Esophagus muscularis mucosa (tissue), 4 donors: ENCODE measurements at places on chromosomes 12 and 14.

- DNase-seq, result no peak
Observed at GRCh38 chr12:60162988-60163720, 567.3 kb downstream of the SLC16A7 start.

- DNase-seq, result no peak
Observed at GRCh38 chr12:126855768-126856167, 1411.2 kb upstream of the TMEM132C start.

GRCh38 chr12:98701166-98701565, 56.1 kb downstream of the APAF1 start:
- no peak for DNase-seq

GRCh38 chr12:24233519-24234246, 284.2 kb upstream of the SOX5 start:
- no peak for DNase-seq

DNA sequence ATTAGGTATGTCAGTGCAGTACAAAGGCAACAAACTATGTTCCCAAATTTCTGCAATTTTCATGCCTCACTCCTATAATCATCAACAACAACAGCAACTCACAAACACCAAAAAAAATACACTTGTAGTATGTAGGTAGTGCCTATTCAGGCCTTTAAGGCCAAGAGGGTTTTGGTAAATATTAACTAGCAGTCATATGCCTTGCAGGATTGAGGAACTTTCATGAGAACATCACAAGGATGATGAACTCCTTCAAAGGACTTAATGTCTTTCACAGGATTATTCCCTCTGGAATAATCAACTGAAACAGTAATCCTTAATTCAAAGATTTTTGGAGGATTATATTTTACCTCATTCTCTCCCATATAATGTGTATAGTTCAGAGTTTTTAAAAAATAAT, 293.8 kb downstream of the NOVA1 start:
- no peak for DNase-seq

- DNase-seq, result no peak
Observed at GRCh38 chr14:65594153-65594881, 181.8 kb downstream of the FUT8 start.

- DNase-seq, result no peak
Observed at GRCh38 chr14:67411820-67412421, at the start of gene PLEK2. TSS of gene PLEK2 (minus strand) at chr14:67412165. CDS start at chr14:67412059, 106 bp downstream.

GRCh38 chr12:76542908-76543307, 16.7 kb downstream of the OSBPL8 start:
- no peak for DNase-seq

GRCh38 chr14:32134448-32135097, 57.5 kb downstream of the ARHGAP5 start:
- no peak for DNase-seq

GRCh38 chr14:29756019-29756385, 171.6 kb downstream of the PRKD1 start:
- DNase-seq, result no peak

- DNase-seq, result no peak
Observed at GRCh38 chr12:29591140-29592020, 93.9 kb upstream of the OVCH1 start.

DNA sequence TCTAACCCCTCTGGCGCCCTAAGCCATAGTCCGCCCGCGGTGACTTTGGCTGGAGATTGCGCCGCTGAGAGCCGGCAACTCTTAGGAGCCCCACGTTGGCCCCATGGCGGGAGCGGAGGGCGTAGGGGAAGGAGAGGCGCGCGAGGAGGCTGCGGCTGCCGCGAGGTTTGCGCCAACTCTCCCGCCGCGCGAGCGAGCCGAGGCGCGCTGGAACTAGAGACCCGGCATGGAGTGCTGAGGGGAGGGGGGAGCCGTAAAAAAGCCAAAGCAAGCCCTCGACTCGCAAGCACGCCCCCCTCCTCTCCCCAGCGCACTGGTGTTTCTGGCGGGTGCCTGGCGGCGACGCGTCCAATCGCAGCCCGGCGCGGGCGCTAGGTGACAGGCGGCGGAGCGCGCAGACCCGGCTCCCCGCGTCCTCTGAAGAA, at the start of gene SYT10:
Gene SYT10, minus strand, starts transcription at position 233 of the 425 bp plus-strand sequence. CDS start 297 bp downstream, outside the sequence.
- DNase-seq, result no peak
